ENCODE measurements at places on chromosomes 4 and X.
A peak's percentile ranks its signal among the peaks of the same experiment; 100 is the strongest.

DNA sequence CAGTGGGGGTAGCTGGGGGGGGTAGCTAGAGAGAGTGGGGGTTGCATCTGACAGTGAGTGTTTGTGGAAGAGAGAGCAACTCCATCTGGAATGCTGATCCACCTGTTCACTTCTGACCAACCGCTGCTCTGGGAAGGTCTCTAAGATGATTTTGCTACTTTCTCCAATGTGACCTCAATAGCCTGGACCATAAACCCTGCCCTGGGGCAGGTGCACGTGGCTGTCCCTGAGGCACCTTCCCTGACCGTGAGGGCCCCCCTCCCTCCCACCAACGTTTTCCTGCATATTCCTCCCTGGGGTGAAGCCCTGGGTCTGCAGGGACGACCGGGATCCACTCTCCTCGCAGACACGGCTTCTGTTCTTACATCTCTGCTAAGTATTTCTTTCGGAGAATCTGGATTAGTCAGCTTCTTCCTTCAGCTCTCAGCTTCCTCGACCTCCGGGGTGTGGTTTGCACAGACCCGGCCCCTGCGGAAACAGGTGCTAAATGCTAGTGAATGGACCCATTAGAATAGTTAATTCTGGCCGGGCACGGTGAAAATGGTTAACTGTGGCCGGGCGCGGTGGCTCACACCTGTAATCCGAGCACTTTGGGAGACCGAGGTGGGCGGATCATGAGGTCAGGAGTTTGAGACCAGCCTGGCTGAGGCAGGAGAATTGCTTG lies 21.4 kb upstream of the PLCXD1 start:
- no peak for DNase-seq

DNA sequence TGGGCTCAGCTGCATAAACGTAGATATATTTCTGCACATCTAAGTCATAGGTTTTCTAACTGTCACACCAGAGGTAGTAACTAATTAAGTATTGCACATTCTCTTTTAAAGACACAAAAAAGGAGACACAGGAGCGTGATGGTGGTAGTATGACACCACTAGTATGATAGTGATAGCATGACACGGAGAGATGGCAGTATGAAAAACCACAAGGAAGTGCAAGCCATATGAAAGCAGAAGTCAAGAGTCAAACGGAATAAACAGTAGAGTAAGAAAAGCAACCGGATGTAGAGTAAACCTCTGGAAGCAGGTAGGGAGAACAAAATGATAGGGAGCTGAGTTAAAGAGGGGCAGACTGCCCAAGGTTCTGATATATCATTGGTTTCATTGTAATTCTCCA lies 382.2 kb upstream of the INTU start:
- no peak for DNase-seq

DNA sequence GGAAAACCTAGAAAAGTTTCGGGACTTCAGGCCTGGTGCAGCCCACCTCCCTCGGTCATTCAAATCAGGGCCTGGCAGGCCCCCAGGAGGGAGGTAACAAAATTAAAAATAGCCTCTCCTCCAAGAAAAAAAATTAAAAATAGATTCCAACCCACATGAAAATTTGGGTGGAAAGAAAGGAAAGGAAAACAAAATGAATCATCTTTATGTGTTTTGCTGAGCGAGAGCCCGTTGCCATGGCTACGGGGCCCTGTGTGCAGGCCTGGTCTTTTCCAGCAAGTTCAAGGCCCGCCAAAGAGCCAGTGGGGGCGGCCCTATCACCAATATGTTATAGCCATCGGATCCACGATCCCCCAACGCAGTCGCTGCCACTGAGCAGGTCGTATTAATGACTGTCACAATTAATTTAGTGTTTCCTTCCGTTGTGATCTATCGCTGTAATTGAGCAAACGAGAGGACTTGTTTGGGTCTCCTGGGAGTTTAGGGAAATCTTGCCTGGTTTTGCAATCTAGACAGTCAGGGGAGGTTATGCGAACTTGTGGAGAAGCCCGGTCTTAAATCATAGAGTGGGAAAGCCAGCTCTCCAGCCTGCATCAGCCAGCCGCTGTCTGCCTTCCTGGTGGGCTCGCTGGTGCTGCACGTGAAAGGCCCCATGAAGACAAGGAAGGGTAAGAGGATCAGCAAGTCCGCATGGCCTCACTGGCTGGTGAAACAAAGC lies 452.4 kb downstream of the BCOR start:
- DNase-seq: no peak

GRCh38 chr4:65407483-65407882 lies 262.8 kb downstream of the EPHA5 start:
- no peak for DNase-seq

DNA sequence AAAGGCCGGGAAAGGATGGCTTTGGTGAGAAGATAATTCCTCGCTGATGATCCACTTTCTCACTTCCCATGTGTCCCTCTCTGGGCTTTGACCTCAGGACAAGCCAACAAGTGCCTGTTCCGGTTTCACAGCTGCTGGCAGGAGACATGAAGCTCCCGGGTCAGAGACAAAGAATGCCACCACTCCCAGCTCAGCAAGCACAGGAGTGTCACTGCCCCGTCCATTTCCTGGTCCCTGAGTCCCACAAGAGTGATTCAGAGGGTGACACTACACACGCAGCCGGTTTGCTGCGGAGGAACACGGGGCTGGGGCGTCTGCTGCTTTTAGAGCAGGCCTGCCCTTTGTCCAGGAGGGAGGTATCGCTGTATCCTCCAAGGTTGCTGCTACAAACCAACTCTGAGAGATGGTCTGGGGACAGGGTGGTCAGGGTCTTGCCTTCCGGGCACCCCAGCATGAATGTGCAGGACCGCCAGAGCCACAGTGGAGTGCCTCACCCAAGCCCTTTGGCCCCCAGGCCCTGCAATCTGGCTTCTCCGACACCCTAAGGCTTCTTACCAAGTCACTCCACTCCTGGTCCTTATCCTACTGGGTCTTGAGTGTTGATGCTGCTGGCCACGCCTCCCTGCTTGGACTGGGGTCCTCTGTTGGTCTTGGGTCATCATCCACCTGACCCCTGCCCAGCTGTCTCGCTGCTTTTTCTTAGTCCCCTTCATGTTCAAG lies 49.5 kb downstream of the CPZ start:
- DNase-seq: no peak

- DNase-seq: no peak
Observed at GRCh38 chrX:77389891-77390290, 57.3 kb upstream of the FGF16 start.

GRCh38 chrX:24629701-24630100 lies 17.4 kb downstream of the PCYT1B start:
- no peak for DNase-seq

DNA sequence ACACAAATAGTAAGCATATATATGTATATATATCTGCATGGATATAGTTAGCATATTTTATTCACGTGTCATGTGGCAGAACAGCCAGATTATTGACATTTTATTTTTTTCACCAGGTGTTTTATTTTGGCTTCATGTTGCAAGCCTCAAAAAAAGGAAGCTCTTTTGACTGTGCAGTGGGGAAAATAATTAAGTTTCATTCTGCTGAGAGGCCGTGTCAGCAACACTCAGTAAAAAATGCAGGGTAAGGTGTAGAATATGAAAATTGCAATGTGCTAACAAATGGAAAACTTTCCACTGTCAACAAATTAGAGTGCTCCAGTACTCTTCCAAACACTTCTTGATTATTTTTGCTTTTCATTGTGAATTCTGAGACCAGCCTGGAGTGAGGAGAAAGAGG lies 511.5 kb downstream of the GLUD2 start:
- no peak for DNase-seq

DNA sequence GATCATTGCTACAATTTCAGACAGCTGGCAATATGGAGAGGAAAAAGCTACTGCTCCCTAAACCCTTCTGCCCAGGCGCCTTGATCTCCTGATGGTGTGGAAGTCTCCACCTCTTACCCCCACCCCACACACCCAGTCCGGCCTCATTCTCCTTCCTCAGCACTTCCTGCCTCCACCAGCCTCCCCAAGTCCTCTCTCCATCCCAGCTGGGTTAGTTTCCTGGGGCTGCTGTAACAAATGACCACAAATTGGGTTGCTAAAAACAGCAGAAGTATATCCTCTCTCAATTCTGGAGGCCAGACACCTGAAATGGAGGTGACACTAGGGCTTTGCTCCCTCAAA lies 1.1 kb upstream of the CCNQ start:
- DNase-seq: no peak

- peak; percentile 13 for DNase-seq
Observed at GRCh38 chrX:138128027-138128671, 562.2 kb downstream of the ZIC3 start.

DNA sequence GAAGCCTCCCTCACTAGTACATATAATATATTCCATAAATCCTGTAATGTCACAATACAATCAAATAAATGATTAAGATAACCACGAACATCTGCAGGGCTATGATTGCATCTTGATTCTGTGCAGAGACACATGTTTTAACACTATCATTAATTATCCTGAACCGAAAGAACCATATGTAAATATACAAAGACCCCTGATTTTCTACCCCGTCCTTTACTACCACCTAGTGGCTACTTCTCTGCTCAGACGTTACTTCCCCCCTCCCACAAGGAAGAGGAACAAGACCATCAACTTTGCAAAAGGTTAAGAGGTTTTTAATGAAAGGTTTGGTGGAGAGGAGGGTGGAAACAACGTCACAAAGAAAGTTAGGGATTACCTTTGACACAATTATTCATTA lies 134.0 kb downstream of the COL4A6 start:
- DNase-seq: no peak

- no peak for DNase-seq
Observed at GRCh38 chrX:119648421-119648775, 42.2 kb upstream of the NKRF start.

GRCh38 chr4:51995647-51996220 lies 24.4 kb downstream of the LRRC66 start:
- no peak for DNase-seq

- DNase-seq: no peak
Observed at GRCh38 chr4:42167709-42168108, 15.3 kb upstream of the BEND4 start.

DNA sequence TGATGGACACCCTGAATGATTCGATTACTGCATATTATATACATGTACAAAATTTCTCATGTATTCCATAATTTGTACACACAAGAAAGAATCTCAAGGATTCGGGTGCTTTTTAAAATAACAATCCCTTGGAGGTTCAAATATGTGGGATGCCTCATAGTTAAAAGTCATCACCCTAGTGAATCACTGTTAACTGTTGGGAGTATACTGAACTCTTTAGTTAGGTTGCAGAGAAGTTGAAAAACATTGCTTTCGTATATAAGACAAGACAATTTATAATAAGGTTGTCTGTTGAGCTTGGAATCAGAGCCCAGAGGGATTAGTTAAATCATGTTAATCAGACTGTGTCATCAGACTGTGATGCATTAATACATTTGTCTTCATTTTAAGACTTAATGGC lies 15.6 kb downstream of the DCK start:
- no peak for DNase-seq

DNA sequence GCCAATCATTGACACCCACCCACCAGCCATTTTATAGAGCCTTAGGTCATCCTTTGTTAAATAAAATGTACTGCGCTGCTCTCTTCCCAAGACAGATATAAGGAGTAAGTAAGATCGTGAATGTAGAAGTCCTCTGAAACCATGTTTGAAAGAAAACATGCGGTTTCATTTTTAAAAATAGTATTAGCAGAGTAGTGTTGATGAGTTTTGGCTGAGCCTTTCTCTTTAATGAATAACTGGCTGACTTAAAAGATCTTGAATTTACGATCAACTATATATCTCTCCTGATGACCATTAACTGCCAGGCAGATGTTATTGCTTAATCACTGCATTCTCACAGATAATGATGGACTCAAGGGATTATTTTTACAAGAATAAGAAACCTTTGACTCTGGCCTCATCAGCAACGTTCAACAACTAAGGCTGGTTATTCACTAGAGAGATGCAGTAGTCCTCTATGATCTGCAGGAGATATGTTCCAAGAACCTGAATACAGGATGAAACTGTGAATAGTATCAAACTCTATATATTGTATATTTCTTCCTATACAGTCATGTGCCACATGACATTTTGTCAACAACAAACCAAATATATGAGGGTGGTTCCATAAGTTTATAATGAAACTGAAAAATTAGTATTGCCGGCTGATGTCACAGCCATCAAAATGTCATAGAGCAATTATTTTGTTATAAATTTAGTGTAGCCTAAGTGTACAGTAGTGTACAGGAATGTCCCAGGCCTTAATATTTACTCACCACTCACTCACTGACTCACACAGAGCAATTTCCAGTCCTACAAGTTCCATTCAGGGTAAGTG lies 80.8 kb downstream of the FAM13A start:
- no peak for DNase-seq

GRCh38 chr4:94410678-94411206 lies 41.0 kb upstream of the PDLIM5 start:
- no peak for DNase-seq

DNA sequence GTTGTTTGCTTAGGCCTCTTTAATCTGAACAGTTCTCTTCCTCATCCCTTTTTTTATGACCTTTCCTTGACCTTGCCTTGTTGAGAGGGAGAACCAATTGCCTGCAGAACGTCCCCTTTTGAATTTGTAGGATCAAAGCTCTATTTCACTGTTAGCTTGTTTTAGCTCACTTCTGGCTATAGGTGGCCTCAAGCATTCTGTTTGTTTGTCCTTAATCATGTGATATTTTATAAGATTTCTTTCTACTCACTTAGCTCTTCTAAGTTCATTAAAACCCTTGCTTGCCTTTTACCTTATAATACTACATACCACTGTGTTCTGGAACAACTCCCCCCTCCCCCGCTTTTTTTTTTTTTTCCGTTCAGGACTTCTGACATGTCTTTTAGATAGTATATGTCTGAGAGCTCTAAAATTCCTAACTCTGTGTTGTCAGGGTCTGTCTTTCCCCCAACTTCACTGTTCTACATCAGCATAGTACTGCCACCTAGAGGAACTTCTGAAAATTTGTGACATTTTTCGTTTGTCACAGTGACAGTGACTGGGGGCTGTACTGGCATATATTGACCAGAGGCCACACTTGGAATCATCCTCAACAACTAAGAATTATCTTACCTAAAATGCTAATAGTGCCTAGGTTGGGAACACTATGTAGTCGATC lies 128.5 kb downstream of the LARP7 start:
- DNase-seq: peak; percentile 8

DNA sequence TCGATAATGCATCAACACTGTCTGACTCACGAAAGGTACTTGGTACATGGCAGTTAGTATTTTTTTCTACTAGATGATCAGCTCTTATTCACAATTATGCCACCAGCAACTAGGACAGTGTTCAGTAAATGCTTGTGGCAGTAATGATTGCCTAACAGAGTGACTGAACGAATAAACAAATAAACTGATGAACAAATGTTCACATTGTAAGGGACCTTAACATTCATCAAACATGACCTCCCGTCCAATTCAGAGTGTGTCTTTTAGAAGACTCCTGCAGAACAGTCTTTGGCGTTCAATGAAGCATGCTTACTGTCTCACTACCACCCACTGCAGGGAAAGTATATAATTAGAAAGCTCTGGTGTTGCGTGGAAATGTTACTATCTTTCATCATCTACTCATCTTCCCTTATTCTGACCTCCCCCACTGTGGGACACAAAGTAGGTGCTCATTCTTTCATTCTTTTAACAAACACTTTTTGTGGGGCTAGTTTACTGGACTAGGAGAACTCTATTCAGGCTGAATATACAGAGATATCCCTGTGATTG lies 319.3 kb downstream of the RAB28 start:
- DNase-seq: no peak
